ENCODE measurements at places on chromosomes 5 and 9.

GRCh38 chr5:3194684-3195083, 400.9 kb upstream of the IRX1 start:
- no peak for DNase-seq

DNA sequence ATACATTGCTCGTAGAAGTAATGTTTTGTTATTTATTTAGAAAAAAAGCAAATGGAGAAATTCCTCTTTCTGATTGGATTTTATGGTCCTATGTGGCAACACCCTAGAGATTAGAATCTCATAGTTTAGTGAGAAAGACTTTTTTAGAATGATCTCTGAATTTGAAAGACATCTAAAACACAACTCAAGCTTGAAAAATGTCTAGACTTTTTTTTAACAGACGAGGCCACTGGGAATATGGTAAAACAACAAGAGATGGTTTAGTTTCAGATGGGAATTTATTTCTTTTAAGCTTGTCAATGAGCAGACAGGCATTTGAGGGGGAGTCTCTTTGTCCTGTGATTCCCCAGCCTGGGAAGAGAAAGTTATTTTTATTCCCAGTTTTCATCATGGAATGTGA, 122.1 kb downstream of the NTRK2 start:
- no peak for DNase-seq

DNA sequence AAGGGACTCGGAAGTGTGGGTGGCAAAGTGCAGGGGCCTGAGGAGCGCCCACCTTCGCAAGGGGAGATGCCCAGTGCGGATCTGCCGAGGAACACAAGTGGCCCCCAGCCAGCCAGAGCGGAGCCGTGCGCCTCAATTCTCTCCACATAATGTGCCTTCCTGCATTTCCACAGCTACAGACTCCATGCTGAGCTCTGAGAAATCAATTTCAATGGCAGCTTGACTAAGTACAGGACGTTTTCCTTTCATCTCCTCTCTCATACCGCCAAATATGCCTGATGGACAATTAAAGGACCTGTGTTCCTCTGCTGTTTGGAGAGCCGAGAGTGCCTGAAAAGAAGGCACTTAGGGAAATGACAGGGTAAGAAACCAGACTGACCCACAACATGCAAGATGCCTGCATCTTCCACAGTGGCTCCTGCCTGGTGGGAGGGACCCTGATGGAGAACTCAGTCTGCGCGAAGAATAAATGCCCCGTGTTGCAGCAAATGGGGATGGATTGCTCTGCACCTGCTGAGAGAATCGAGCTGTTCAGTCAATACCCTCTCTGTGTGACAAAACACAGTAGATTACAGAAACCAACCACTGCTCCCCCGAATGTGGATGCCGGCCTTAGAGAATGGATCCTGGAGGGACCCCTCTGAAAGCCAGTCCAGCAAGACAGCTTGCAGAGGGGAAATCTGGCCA, 38.6 kb upstream of the OLFM1 start:
- DNase-seq = no peak

DNA sequence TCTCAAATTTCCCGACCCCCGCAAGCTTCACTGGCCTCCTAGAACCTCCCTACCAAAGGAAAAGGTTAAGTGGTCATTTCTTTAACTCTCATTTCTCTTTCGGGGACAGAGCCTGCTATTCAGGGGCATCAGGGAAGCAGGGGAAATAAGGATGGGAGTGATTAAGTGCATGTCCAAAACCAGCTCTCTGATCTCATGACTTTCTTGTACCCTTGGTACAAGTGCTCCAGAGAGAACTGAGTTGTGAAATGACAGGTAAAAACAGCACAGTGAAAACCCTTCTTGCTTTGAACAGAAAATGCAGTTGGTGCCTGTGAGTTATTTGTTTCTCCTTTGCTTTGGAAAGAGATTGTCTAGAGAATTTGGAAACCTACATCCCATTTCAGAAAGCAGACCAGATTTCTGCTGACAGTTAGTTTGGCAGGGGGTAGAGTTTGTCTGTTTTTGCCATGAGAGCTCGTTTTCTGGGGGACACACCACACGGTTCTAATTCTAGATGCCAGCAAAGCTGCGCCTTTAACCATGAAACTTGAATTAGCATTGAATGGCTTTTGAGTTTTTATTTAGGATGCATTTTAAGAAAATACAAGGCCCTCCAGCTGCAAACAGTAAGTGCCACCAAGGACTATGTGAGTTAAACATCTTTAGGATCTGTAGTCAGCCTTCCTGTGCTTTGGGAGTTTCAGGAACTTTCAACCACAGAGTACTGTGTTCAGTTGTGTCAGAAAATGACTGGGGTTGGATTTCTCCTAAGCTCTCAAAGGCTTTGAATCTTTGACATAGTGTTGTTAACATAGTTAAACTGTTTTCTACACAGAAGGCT, 161.7 kb upstream of the LHFPL2 start:
- DNase-seq = no peak

DNA sequence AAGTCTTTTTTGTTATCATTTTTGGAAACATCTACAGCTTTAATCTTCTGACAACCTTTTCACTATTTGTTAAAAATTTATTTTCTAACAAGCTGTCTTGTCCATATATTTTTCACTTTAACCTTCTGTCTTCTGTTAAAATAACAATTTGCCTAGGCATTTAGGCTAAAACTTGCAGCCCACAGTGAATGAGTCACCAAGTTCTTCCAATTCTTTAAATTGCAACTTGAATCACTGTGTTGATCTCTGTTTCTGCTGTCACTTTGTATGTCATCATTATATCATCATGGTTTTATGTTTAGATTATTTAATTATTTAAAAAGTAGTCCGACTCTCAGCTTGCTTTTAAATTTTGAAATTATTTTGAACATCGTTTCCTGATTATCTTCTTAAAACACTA, 473.8 kb upstream of the PTPRD start:
- no peak for DNase-seq

DNA sequence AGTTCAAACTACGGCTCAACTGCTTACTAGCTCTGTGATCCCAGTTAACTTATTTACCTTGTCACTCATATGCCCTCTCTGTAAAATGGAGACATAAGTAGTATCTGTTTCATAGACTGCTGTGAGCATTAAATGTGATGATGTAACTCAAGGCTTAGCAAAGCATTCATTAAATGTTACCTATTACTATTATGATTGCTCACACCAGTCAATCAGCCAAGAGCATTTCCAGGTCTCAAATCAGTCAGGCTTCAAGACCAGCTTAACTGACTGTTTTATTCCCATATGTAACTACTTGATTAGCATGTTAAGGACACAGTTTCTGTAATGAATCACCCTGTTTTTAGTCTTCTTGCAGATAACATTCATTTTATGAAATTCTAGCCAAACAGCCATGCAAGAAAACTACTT, 413.3 kb downstream of the MLLT3 start:
- DNase-seq = no peak

GRCh38 chr9:71648453-71648852, 119.9 kb downstream of the CEMIP2 start:
- no peak for DNase-seq

DNA sequence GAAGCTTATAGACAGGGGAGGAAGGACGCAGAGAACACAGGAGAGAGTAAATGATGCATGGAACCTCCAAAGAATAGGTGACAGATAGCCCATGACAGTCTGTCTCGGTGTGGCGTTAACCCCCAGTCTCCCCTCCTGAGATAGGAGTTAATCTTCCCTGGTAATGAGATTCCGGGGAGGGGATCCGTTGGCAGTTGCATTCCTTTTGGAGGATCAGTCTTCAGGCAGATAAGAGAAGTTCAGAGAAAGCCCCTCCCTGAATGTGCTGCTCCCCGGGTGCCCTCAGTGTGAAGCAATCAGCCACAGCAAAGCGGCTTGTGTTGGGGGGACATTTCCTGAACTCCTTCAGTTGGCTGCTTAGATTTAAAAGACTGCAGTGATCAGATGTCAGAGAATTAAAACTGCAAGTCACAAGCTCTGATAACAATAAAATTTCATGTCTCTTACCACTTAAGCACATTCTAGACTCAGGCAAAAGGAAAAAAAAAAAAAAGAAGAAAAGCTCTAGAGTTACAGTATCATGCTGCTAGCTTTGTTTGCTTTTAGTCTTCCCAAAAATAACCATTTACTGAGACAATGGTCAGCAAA, 121.1 kb downstream of the EGFLAM start:
- peak; percentile 76 for DNase-seq

- no peak for DNase-seq
Measured at GRCh38 chr5:61286446-61287132, 45.5 kb upstream of the ZSWIM6 start.

- DNase-seq = no peak
Measured at GRCh38 chr5:67842806-67843205, 372.8 kb upstream of the PIK3R1 start.

DNA sequence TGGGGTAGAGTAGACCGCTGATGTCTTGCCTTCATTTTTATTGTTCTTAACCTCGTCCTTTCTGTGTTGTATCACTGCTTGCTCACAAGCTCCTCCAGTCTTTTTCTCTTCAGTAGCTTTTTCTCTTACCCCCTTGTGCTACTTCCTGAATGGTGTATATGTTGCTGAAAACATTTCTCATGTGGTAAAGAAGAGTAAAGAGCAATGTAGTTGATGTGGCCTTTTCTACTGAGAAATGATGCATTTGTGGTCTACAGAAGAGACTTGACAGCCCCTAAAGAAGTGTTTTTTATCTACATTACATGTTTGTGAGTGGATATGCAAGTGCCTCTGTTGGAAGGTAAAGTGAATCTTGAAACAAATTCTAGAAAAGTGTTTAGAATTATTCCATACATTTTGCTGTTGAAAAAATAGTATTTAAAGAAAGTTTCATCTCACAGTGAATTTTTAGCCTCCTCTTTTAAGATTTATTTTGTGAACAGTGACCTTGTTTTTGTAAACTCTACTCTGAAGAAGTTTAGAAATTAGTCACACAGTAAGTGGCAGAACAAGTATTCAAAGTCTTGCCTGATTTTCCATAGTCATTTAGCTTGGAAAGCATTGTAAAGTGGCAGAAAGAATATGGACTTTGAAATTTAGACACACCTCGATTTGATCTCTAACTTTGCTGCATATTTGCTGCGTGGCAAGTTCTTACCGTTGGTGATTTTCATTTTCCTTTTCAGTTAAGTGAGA, 17.4 kb downstream of the CDC42SE2 start:
- DNase-seq = peak; percentile 97

DNA sequence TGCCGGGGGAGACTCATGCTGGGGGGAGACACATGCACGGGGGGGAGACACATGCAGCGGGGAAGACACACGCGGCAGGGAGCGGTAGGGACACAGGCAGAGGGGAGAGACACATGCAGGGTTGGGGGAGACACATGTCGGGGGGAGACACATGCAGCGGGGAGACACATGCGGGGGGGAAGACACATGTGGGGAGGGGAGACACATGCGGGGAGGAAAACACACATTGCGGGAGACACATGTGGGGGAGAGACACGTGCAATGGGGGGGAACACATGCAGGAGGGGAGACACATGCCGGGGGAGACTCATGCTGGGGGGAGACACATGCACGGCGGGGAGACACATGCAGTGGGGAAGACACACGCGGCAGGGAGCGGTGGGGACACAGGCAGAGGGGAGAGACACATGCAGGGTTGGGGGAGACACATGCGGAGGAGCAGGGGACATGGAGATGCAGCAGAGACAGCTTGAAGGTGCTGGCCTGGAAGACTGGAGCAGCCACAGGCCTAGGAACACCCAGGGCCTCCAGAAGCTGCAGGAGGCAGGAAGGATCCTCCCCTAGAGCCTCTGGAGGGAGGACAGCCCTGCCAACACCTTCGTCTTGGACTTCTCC, 20.3 kb upstream of the OLFM1 start:
- DNase-seq = no peak

GRCh38 chr5:97820138-97820537, 637.1 kb upstream of the RIOK2 start:
- no peak for DNase-seq

GRCh38 chr9:7363777-7364477, 435.7 kb downstream of the DMAC1 start:
- DNase-seq = no peak

DNA sequence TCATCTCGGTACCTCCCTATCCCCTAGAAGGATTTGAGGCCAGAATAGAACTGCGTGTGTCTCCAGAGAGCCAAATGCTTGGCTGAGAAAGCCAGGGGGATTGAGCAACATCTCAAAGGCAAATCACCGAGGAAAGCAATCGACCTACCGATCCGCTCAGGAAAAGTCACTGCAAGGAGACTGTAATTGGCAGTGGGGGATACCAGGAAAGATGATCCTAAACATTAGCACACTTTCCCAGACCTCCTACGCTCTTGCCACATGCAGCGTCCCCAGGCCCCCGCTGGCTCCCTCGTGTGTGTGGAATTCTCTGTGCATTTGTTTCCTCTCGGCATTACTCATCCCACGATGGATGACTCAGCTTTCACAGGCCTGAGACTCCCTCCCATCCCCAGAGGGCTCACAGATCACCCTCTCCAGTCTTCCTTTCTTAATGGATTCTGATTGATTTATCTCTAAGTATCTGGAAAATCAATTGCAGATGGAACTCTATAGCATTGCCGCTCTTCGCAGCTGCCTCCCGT, 82.2 kb upstream of the ICE1 start:
- no peak for DNase-seq

DNA sequence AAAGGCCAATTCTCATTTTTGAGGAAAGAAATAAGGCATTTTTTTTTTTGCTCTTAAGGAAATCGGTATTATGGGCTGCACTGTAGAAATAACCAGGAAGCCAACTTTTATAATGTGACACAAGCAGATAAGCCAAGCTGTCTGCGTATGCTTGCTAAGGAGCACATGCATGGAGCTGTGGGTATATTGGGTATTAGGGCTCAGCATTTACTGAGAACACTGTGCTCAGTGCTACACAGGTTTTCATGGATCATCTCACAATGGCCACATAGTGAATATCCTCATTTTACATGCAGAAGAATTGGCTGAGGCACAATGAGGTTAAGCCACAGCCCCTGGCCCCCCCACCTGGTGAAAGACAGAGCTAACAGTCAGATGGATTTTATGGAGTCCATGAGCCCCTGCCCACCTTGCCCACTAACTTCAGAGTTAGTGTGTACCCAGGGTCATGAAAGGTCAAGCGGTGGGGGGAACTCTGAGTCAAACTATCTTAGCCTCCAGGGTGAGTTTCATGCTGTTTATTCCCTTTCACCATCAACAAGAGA, 204.8 kb downstream of the SPATA31A6 start:
- no peak for DNase-seq

- DNase-seq = no peak
Measured at GRCh38 chr5:1442222-1443145, 2.8 kb downstream of the SLC6A3 start.

DNA sequence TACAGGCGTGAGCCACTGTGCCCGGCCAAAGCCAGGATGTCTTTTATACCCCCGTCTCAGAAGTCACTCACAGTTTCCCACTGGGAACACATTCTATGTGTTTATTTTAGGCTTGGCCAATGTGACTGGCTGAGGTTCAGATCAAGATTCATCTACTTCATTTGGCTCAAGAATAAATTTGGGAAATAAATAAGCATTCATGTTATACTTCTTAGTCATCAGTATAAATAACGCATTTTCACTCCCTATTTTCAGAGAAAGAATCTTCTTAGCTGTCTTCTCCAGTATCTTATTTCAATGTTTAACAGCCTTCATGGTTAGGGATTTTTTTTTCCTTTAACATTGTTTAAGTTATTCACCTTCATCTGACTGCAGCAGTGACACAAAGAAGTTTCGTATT, 11.8 kb downstream of the S100Z start:
- no peak for DNase-seq

Data from Jurkat, Clone E6-1 (cell line).